ENCODE measurements at places on chromosomes 5 and 9.

GRCh38 chr5:138541511-138542179, 1.4 kb downstream of the ETF1 start:
- no peak for DNase-seq

DNA sequence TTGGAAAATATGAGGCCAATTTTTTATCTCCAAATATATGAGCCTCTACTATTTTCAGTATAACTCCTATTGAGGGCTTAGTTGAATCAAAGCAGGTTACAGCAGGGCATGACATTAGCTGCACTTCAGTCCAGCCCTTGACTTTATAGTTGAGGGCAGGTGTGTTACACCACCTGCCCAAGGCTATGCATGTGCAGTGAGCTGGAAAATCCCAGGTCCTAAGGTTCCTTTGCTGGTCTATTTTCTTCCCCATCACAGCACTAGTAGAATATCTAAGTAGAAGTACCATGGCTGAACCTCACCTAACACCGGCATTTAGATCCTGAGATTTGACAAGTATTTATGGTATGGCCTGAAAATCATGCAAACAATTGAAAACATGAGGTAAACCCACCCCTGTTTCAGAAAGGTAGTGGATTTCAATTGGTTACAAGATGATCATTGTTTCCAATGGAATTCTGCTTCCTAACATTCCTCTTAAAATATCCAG, 201.1 kb downstream of the SEMA5A start:
- no peak for DNase-seq

- no peak for DNase-seq
Observed at GRCh38 chr9:114860187-114860586, 54.3 kb upstream of the TNFSF15 start.

DNA sequence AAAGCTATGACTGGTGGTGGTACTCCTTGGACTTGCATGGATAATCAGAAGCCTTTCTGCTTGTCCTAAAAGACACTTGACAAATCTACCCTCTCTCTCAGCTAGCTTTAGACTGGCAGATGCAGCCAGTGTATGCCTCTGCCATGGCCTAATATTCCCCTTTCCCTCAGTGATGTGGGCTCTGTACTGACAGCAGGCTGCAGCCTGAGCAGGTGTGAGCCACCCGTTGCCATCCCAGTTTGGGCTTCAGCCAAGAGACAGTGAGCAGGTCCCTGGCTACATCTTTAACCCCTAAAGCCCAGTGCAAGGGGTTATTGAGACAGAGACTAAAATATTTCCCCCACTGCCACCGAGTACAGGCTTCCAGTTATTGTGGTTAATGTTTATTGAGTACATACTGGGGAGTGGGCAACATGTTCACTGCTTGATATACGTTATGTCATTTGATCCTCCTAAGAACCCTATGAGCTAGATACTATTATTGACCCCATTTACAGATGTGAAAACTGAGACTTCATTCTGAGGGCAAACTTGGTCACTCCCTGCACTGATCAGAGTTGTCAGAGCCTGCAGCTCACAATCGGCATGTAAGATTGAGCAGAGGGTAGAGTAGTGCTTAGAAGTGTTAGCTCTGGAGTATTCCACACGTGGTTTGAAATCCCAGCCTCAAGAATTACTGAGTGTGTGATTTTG, 254.2 kb downstream of the ARHGAP26 start:
- no peak for DNase-seq

- DNase-seq: no peak
Observed at GRCh38 chr5:180003127-180003526, 68.4 kb downstream of the RNF130 start.

GRCh38 chr5:73636408-73636807, 10.4 kb downstream of the ARHGEF28 start:
- no peak for DNase-seq

GRCh38 chr9:137380606-137381005, 42.4 kb downstream of the EXD3 start:
- DNase-seq: peak; percentile 10

- no peak for DNase-seq
Observed at GRCh38 chr5:42799668-42800114, 12.0 kb downstream of the SELENOP start.

DNA sequence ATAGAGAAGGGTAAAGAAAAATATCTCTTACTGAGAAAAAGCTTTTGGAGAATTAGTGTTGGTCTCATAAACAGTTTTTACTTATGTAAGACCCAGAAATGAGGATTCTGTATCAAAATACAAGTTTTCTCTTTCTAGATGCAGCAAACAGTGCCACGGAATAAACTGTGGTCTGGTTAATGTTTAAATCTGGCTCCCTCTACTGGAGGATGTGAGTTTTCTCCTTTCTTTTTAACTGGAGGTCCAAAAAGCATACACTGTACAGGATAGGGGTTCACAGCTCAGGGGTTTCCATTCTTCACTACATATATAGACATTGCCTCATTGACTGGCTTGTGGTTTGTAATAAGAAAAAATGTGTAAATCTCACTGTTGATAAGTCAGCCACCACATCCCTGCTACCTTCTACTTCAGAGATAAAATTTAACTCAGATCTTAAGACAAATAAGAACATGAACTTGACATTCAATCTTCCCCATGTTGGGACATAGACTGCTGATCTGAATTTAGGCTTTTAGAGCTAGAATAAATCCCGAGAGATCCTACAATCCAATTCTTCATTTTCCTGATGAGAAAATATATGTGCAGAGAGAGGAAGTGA, 98.9 kb downstream of the CFAP95 start:
- DNase-seq: no peak

DNA sequence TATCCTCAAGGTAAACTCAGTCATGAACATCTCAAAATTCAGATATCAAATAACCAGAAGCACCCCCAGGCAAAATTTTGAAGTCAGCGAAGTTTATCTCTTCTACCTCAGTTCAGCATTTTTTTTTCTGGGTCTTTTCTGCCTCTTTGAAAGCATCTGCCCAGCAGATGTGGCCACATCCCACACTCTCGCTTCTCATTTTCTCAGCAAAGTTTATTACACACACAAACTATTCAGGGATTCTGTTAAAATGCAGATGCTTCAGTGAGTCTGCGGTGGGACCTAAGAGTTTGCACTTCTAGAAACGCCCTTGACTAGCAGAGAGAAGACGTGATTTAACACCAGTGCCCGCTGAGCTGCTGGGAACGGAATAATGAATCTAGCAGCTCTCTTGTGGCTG, 19.3 kb downstream of the RASEF start:
- DNase-seq: no peak

GRCh38 chr9:95048225-95049087, 269.1 kb downstream of the FANCC start:
- peak; percentile 79 for DNase-seq

DNA sequence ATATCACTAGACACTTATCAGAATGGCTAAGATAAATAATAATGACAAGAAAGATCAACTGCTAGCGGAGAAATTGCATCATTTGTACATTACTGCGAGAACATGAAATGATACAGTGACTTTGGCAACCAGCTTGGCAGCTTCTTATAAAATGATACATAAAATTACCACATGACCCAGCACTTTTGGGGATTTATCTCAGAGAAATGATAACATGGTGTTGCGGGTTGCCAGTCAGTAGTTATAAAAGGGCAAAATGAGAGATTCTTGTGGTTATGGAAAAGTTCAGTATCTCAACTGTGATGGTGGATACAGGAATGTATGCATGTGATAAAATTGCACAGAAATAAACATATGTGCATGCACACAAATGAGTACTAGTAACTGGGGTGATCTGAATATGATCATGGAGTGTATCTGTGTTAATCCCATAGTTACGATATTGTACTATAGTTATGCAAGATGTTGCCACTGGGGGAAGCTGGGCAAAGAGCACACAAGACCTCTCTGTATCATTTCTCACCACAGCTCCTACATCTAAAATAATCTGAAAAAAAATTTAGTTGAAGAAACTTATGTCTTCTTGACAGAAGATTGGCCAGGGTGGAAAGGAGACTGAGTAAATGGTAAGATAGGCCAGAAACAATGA, 128.9 kb downstream of the NXNL2 start:
- DNase-seq: no peak

Measured in right forelimb (tissue), 1 donor.